NCI-H187 (cell line): ENCODE measurements at places on chromosomes 12 and 14.

DNA sequence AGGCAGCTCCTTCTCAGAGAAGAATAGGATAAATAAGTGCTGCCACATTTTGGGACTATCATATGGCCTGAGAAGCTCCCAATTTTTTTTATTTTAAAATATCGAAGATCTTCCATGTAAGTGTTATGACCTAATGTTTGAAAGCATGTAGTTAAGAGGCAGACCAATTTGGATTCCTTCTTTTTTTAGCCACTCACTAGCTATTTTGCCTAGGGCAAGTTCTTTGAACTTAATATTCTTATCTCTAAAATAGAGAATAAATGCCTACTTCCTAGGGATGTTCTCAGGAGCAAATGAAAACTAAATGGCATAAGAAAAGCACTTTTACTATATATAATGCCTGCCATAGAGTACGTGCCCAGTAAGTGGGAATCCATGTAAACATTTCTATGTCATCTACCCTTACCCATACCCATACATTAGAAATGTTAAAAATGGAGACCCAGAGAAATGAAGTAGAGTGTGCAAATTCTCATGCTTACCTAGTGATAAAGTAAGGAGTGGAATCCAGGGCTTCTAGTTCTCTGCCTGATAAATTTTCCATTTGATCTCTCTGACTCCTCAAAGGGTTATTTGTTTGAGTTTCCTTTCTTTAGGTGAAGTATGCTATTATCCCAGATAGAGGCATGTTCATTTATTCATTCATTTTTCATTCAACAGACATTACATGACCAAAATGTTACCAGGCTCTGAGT is 148.3 kb downstream of the TGFB3 start:
- no peak for DNase-seq

- no peak for DNase-seq
Observed at GRCh38 chr12:112978163-112979040, at the start of gene OAS2. Gene OAS2, plus strand, starts transcription at chr12:112978519. Its CDS starts 90 bp downstream, at chr12:112978609.

GRCh38 chr14:22606380-22606779 is 8.3 kb downstream of the ABHD4 start:
- DNase-seq, result no peak

- DNase-seq, result no peak
Observed at GRCh38 chr12:75944097-75944904, 87.3 kb downstream of the PHLDA1 start.

GRCh38 chr14:73633116-73634010 is 11.4 kb upstream of the DNAL1 start:
- peak; percentile 43 for DNase-seq

GRCh38 chr12:89983622-89984021 is 275.0 kb upstream of the ATP2B1 start:
- DNase-seq, result no peak

DNA sequence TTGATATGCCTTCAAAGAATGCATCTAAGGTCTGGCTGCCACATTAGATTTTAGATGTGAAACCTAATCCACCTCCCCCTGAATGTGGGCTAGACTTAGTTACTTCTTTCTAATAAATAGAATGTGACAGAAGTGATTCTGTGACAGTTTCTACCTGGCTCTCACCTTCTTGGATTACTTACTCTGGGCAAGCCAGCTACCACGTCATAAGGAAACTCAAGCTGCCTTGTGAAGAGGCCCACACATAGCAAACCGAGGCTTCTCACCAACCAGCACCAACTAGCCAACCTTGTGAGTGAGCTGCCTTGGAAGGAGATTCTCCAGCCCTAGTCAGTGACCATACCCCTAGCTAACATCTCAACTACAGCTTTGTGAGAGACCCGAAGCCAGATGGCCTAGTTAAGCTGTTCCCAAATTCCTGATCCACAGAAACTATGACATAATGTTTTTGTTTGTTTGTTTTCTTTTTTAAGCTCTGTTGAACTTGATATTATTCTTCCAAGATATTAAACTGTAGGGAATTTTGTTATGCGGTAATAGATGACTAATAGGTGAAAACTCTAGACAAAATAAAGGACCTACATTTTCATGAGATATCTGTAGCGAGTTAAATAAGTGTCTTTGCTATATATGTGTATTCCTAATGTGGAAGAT is 6.2 kb downstream of the GPR19 start:
- DNase-seq, result no peak

DNA sequence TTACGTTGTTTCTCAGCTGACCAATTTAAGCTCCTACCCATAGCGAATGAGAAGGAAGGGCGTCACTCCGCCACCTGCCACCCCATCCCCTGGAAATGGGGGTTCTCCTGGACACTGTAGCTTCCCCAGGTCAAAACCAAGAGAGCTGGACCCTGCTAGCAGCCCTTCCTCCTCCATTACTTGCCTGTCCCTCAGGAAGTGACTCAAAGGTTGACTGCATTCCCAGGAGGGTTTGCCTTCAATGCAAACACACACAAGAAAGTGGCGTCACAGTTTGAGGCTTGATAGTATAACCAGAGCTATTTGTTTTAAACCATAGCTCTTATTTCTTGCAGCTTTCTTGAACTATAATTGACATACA is 79.1 kb downstream of the KCNK13 start:
- no peak for DNase-seq

- DNase-seq, result no peak
Observed at GRCh38 chr12:3542911-3543310, 51.9 kb downstream of the PRMT8 start.

GRCh38 chr12:53733051-53733806 is 6.0 kb upstream of the CALCOCO1 start:
- no peak for DNase-seq

DNA sequence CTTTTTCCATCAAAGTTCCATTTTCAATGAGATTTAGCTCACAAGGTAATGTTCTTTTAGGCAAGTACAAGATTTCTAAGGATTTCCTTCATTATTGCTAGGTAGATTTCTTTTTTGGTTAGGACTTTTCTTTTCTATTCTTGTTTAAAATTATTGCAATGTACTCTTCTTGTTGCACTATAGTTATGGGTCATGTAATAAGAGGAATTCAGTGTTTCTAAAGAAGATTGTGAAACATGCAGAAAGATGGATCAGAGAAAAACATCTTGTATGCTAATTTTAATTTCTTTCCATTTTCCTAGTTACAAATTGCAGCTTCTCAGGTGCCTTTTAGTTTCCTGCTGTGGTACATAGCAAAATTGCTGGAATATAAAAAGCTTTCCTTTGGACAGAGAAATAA is 56.1 kb downstream of the BTG1 start:
- no peak for DNase-seq

DNA sequence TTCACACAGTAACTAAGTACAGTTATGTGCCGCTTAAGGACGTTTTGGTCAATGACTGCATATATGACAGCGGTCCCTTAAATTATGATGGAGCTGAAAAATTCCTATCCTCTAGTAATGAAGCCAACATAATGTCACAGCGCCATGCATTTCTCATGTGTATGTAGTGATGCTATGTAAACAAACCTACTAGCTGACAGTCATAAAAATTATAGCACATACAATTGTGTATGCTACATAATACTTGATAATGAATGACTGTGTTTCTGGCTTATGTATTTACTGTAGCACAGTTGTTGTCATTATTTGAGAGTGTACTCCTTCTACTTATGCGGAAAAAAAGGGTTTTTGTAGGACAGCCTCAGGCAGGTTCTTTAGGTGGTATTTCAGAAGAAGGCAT is 99.7 kb downstream of the DACT1 start:
- no peak for DNase-seq

- DNase-seq, result no peak
Observed at GRCh38 chr14:61512026-61512834, 183.1 kb upstream of the HIF1A start.

DNA sequence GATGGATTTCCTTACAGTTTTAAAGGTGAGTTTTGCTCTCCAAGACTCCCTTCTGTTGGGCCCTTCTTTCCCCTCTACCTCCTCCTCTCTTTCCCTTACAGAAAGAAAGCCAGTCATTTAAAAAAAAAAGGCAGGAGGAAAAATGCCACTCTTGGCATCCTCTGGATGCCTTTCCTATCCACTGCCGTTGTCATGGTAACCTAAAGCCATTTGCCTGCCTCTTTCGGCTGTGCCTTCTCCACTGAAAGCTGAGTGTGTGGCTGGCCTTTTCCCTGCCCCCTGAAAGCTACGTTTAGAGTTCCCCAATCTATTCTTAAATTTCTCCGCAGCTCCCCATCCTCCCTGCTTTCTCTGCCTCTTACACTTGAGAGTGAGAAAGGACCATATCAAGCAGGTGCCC is 67.1 kb downstream of the TUNAR start:
- DNase-seq, result no peak

DNA sequence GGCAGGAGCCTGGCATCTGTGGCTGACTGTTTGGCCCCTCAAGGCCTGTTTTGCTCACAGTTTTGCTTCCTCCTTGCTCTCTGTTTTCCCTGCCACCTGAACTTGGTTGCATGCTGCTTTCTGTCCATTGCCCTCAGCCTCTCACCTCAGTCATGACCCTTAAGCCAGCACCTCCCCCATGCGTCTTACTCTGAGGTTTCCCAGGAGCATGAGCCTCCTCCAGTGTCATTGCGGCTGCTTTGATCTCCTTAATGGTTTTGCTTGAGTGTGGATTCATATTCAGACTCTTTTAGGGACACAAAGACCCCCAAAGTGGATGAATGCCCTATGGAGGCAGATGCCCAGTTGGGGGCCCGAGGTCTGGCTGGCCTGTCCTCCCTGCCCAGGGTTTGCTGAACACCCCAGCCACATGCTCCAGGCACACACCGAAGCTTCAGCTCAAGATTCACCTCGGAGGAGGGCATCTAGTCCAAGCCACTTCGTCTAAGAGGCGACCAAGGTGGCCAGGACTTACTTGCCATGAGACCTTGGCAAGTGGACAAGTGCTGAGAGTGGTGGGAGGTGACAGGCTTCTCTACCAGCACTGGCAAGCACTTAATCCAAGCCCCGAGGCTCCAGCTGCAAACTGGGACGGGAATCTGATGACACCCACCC is 95.4 kb upstream of the DIO3 start:
- no peak for DNase-seq

DNA sequence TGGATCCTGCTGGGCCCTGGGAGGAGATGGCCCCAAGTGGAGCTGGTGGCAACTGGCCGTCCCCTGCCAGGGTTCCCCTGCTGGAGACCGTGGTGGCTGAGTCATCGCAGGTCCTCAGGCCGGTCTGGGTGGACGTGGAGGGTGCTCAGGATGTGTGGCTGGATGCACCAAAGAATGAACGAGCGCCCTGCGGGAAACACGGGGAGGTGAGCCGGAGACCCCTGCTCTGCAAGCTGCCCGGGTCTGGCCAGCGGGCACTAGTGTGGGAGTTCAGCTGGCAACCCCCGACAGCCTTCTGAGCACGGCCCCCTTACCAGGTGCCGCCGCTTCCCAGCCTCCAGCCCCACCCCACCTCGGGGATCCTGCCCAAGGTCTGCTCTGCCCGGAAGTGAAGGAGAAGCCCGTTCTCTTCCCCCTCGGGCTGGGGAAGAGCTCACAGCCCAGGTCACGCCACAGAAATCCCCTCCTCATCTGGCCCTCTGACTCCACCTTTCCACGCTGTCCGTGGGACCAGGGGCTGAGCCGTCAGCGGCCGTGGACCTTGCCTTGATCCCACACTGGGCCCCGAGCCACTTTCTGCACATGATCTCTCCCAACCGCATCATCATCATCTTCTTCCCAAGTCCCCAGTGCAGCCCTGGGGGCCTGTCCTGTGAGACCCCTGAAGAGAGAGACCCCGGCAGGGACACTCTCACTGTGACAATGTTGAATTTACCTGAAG is 165.5 kb downstream of the KIF26A start:
- DNase-seq, result no peak

DNA sequence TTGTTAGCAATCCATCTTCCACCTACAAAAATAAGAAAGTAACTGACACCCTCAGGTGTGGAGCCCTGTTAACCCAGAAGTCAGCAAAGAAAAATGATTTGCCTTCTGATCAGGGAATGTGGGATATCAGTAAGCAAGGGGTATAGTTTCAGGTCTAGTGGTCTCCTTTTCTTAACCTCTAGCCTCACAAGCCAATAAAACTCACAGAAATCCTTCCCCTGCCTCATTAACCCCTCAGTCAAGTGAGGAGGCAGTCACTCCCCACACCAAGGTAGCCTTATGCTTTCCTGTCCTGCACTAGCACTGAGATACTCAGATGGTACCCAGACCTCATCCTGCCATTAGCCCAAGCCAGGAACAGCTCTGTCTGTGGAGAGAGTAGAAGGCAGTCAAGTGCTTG is 103.4 kb upstream of the VASH1 start:
- no peak for DNase-seq

GRCh38 chr12:11578461-11578993 is 70.9 kb upstream of the ETV6 start:
- no peak for DNase-seq

GRCh38 chr12:116502141-116502725 is 56.9 kb upstream of the MAP1LC3B2 start:
- DNase-seq, result no peak

DNA sequence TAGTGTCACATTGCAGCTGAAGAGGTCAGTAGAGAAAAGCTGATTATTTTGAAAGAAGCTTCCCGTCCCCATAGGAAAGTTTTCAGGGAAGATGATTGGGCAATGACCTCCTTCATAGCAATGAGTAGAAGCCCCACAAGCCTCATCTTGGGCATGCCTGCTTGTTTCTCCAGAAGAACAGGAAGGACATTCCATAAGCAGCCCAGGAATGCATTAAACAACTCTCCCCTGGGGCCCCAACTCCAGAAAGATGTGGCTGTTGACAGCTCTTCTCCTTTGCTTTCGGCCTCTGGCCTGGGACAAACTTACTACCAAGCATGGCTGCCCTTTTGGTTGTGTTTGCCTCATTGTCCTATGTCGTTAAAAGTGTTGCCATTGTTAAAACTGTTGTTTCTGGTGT is 5.7 kb upstream of the VDR start:
- no peak for DNase-seq

GRCh38 chr14:103443111-103443510 is 57.9 kb downstream of the MARK3 start:
- DNase-seq, result no peak

- peak; percentile 93 for DNase-seq
Observed at GRCh38 chr12:118964988-118965387, 16.4 kb upstream of the SRRM4 start.

DNA sequence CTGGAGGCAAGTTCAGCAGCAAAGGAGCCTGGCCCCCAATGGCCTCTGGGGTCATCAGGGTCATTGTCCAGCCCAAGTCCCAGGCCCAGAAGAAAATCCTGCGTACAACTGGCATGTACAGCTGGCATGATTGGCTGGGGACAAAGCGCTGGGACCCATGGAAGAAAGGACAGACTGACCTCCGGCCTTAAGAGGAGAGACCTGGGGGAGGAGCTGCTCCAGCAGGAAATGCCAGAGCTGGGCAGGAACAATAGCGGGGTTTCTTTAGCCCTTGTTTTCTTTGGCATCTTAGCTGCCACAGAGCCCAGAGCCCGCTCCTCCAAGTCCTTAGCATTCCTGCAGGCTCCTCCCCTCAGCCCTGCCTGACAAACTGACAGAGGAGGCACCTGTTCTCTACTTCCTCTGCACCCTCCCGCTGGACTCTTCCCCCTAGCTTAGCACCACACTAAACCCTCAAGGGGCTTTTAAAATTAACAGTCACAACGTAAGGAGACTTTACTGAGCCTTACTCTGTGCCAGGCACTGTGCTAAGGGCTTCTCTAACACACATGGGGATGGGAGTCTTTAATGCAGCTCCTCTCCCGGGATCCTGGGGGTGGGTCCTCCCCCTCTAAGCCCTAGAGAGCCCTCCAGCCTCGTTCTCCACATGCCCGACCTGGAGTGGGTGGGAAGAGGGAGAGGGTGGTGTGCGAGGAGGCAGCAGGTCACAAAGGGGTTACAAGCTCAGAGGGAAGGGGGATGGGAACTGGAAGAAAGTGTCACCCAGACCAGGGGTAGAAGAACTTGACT is 1.8 kb upstream of the AQP5 start:
- no peak for DNase-seq
